ENCODE measurements at places on chromosomes 13 and 19. TPM values are rescaled to one million over a fixed set of nuclear protein-coding genes. Genes with fewer than 3 reads are reported as not detected.

DNA sequence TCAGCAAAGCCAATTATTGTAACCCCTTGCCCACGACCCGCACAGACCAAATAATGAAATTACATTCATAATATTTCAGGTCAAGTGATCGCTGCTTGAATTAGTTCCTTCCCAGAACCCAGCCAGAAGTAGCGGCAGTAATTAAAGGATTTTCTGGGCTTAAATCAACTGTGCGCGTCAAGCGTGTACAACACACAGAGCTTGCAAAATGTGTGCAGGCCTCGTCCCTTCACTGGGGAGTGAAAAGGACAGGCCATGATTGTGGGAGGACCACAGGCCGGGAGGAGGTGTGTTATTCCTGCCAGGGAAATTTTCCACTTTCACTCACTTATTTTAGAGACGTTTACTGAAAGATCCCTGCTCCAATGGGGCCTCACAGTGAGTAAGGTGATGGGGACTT is 84.9 kb downstream of the CHST8 start:
- no peak overlapping the region for H3K4me3 ChIP-seq
- no peaks in the 10 kb centered on the region for H3K4me1 ChIP-seq
- no peak for DNase-seq
- H3K36me3 ChIP-seq = no peaks in the 10 kb centered on the region

DNA sequence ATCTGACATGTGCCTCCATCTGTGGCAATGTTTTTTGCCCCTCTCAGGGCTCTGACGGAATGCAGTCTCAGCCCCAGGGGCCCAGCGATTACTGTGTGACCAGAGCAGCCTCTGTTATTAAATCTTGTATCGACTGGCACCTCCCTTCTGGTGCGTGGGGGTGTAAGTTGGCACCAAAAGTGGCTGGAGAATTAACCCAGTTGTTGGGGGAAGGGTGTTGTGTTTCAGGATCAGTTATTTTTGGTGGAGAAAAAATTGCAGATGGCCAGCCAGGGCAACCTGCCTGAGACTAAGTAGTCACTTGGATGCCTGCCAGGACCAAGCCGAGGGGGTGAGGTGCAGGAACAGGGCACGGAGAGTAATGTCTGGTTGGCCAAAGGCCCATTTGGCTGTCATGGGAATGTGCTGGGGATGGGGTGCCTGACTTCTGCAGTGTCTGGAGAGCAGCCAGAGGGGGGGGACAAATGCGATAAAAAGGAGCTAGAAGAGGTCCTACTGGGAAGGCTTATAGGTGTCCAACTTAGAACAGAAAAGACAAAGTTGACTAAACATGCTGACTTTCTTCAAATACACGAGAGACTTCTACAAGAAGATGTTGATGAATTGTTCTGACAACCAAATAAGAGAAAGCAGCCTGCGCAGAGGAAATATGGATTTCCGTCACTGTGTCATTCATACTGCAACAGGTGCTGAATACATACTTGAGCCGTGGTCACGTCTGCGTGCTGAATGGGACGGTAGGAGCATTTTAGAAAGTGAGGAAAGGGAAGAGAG is 69.8 kb downstream of the SIAH3 start:
- H3K4me3 ChIP-seq = no peak overlapping the region
- H3K27me3 ChIP-seq = no peaks in the 10 kb centered on the region
- no peaks in the 10 kb centered on the region for H3K4me1 ChIP-seq
- H3K27ac ChIP-seq = no peak overlapping the region
- no peak for DNase-seq
- H3K36me3 ChIP-seq = no peaks in the 10 kb centered on the region

GRCh38 chr19:31350693-31351055 is 1.4 kb upstream of the TSHZ3 start:
- no peak overlapping the region for H3K4me3 ChIP-seq
- no peaks in the 10 kb centered on the region for H3K27me3 ChIP-seq
- no peaks in the 10 kb centered on the region for H3K36me3 ChIP-seq
- no peaks in the 10 kb centered on the region for H3K4me1 ChIP-seq
- no peak for DNase-seq

DNA sequence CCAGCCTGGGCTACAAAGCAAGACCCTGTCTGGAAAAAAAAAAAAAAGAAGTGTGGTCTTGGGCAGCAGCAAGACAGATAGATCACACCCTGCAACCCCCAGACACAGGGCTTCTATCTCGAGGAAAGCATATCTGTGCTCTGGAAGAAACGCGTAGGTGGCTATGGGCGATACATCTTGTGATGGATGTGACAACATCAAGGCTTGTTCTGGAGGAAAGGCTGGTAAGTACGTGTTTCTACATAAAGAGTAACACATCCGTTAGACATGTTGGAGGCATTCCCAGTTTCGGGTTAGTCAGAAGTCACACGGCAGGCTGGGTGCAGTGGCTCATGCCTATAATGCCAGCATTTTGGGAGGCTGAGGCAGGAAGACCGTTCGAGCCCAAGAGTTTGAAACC is 6.6 kb upstream of the DHDH start:
- H3K4me1 ChIP-seq = peaks cover 44% of the 10 kb centered on the region
- no peaks in the 10 kb centered on the region for H3K27me3 ChIP-seq
- H3K4me3 ChIP-seq = peak overlapping the region; percentile 34
- H3K36me3 ChIP-seq = no peaks in the 10 kb centered on the region
- peak overlapping the region; percentile 41 for H3K27ac ChIP-seq

DNA sequence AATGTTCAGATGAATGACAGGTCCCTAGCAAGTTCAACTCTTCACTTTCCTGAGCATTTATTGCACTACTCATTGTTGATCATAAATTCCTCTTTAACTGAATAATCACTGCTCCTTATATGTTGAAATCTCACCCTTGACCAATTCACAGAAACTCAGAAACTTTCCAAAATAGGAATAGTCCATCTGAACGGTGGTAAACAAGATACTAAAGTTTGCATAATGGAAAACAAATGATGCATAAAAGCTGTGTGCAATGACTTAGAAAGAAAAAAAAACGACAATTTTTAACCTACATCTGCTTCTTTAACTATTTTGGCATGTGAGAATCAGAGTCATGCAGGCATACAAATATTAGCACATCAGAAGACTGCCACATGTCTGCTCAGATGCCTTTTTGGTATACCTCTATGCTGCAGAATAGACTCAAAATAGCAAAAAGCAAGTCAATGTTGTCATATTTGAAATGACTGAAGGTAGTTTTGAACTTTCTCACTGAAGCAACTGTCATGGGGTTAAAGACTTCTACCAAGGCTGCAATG is 34.8 kb downstream of the SLC10A2 start:
- no peaks in the 10 kb centered on the region for H3K27me3 ChIP-seq
- H3K36me3 ChIP-seq = no peaks in the 10 kb centered on the region
- H3K27ac ChIP-seq = no peak overlapping the region
- H3K4me1 ChIP-seq = no peaks in the 10 kb centered on the region
- DNase-seq = no peak

DNA sequence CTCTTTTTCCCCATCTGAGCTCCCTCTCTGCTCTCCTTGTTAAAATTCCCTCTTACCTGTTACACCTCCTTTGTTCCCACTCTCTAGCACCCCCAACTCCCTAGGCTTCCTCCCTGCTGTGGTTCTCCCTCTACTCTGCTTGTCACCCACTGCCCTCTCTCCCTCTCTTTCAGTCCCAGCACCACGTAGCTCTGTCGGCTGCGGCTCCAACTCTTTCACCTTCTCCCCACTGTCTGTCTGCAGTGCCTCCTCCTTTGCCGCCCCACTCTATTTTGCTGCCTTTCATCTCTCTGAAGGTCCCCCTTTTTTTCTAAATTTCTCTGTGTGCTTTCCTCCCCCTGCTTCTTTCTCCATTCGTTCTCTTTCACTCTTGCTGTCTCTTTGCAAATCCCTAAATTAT is 1.1 kb downstream of the ZNF836 start:
- DNase-seq = no peak
- H3K36me3 ChIP-seq = no peaks in the 10 kb centered on the region
- no peaks in the 10 kb centered on the region for H3K27me3 ChIP-seq

GRCh38 chr13:94674609-94675348 is 37.6 kb downstream of the SOX21 start:
- no peaks in the 10 kb centered on the region for H3K4me1 ChIP-seq
- no peak overlapping the region for H3K4me3 ChIP-seq
- peak; percentile 54 for DNase-seq

DNA sequence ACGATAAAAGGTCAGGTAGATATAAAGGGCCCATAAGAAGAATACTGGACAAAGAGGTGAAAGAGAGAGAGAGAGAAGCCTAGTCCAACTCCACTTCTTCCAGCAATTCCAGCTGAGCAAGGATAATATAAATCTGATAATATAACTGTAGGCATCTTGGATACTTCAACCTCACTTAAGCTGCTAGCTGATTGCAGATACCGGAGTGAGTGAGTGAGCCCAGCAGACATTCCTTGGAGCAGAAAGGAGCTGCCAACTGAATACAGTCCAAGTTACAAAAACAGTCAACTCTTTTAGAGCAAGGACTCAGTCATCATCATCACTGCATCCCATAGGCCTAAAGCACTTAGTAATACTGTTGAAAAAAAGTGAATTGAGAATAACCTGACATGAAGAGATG is 387.6 kb downstream of the SLITRK6 start:
- no peak for DNase-seq
- no peaks in the 10 kb centered on the region for H3K36me3 ChIP-seq
- no peaks in the 10 kb centered on the region for H3K27me3 ChIP-seq
- no peaks in the 10 kb centered on the region for H3K4me1 ChIP-seq

- H3K27ac ChIP-seq = no peak overlapping the region
- DNase-seq = no peak
- no peaks in the 10 kb centered on the region for H3K4me1 ChIP-seq
These were observed 190.6 kb downstream of the TUBA3C start for GRCh38 chr13:18991060-18991459.

- H3K36me3 ChIP-seq = no peaks in the 10 kb centered on the region
- H3K27ac ChIP-seq = no peak overlapping the region
- no peaks in the 10 kb centered on the region for H3K27me3 ChIP-seq
- no peak overlapping the region for H3K4me3 ChIP-seq
- no peaks in the 10 kb centered on the region for H3K4me1 ChIP-seq
These were observed 85.3 kb downstream of the GADD45B start for GRCh38 chr19:2561221-2561620.

- H3K27ac ChIP-seq = no peak overlapping the region
- peaks cover 3% of the 10 kb centered on the region for H3K4me1 ChIP-seq
- H3K36me3 ChIP-seq = no peaks in the 10 kb centered on the region
- no peak for DNase-seq
- no peak overlapping the region for H3K4me3 ChIP-seq
- no peaks in the 10 kb centered on the region for H3K27me3 ChIP-seq
These were observed 111.0 kb upstream of the KL start for GRCh38 chr13:32905063-32905863.

GRCh38 chr13:45416516-45417128 is 1.6 kb downstream of the SLC25A30 start:
- peak overlapping the region; percentile 84 for H3K27ac ChIP-seq
- H3K36me3 ChIP-seq = no peaks in the 10 kb centered on the region
- DNase-seq = no peak
- peaks cover 13% of the 10 kb centered on the region for H3K4me1 ChIP-seq

Gene TMEM272
- total RNA-seq = 0.17 TPM

Gene TRIM28
- total RNA-seq = 908 TPM

Gene PARP4
- total RNA-seq = 76.0 TPM

Gene MUC16
- 0.12 TPM for total RNA-seq

Gene LSM4
- 400 TPM for total RNA-seq

Gene TEKTIP1
- total RNA-seq = 1.2 TPM

Gene FFAR1
- not detected for total RNA-seq

Gene SGTA
- total RNA-seq = 109 TPM

Gene PLEKHA4
- total RNA-seq = 20.4 TPM
